Right forelimb (tissue), 1 donor: ENCODE measurements at places on chromosomes 7 and 10.

DNA sequence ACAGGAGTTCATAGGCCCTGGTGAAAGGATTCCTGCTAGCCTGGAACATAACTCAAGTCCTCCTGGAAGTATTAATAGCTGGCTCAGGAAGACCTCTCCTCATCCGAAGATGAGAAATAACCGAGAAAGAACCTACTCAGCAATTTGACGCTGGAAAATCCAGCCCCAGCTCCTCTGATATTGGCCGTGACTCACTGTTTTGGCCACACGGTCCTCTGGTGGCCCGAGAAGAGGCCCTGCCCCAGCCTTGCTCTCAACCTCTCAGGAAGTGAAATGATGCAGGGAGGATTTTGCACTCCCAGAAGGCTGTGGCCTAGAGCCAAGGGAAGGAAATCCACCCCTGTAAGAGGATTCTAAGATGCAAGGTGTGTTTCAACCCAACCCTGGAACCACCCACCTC, 121.6 kb downstream of the MTPAP start:
- no peak for DNase-seq

DNA sequence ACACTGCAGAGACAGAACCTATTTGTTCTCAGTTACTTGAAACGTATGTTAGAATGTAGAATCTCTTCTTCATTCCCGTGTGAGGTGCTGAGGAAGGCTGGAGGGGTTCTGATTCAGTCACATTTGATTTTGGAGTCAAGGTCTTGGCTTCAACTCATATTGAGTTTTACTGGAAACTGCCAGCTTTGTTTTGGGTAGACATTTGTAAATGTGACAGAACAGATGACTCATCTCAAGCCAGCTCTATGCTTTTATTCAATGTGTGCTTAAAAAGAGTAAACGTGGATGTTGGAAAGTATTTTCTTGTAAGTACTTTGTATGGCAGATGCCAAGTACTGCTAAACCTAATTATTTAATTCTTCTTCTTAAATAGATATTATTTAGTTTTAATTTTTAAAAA, 780.8 kb upstream of the C7orf33 start:
- no peak for DNase-seq

- DNase-seq, result no peak
Observed at GRCh38 chr10:129440247-129440646, 26.8 kb upstream of the MGMT start.

DNA sequence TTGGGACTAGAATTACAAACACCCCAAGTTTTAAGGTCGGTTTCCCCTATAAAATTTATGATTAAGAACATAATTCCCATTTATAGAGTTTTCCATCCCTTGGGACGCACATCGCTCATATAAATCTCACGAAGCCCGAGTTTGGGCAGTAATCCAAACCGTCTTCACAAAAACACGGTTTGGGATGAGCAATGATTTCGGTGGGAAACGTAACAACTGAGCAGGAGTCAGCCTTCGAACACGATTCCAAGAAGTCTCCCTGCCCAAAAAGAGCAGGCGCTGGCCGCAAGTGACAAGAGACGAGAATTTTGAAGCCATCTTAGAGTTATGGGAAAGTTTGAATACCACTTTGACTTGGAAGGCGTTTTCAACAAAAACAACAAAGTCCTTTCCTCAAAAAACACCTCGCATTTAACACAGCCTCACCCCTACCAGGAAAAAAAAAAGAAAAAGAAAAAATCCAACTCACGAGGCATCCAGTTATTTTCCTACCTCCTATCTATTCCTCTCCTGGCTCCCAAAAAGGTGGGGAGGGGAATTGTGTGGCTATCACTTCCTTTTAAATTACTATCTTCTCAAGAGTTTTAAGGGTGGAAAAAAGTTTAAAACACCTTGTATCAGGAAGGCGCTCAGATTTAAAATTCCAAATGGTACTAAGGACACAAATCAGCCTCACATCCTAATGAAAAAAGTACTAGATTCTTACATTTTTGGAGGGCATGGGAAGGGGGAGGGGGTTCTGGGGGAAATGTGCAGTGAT, 1.6 kb downstream of the SEPHS1 start:
- DNase-seq, result peak; percentile 73

GRCh38 chr7:69941077-69941651, 342.9 kb downstream of the AUTS2 start:
- DNase-seq, result no peak

DNA sequence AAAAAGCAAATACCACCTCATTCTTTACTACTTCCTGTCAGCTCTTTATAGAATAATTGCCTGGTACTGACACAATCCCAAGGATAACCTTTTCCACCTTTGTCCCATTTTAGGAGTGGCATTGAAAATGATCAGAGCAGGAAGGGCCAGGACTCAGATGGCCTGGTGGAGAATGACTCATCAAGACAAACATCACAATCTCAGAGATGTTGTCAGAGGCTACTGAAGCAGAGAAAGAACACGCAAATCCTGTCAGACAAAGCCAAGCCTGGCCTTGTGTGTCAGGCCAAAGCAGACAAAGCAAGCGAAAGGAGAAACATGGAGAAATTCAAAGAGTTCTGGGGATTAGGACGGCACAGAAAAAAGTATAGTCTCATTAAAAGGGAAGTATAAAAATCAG, 40.9 kb downstream of the NSUN6 start:
- DNase-seq, result no peak

DNA sequence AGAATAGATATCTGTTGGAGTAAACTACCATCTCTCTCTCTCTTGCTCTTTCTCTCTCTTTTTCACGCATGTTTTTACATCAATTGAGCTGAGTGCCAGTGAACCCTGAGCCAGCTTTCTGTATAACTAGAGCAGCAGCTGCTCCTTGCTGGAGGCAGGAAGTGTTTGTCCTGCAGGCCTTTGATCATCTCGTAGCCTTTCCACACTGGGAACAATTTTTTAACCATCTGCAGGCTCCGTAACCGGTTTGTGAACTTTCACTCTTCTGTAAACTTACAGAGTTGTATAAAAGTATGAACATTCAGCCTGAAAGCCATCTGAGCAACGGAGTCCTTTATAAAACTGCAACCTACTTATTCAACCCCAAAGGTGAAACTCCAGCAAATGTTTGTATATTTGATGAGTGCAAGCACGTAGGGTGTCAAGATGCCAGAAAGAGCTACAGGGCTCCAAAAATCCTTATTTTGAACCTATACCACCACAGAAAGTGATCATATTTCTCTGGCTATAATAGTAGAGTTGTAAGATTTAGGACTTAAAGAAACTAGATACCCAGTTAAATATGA, 162.8 kb upstream of the NFE2L3 start:
- no peak for DNase-seq

DNA sequence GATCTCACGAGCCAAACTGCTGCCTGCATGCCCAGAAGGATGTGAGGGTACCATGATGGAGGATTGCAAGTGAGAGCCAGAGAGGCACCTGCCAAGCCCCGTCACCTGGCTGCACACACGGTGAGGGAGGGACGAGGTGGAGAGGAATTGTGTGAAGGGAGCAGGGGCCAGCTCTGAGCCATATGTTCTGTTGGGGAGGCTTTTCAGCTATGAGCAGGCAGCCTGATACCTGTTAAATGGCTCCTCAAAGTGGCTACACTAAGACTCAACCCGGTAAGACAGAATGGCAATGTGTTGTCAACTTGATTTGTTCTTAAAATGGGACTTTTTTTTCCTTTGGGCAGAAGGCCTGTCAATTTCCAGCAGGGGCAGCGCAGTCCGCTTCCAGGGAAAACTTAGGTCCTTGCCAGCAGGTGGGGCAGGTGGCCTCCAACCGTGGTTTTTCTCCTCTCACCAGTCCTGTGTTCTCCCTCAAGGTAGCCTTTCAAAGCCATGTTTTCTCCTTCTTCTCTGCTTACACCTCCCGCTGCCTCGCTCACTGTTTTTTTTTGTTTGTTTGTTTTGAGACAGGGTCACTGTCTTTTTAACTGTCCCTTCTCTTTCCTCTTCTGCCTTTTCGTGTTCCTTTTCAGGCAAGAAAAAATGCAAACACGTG, 57.7 kb upstream of the ZNRF2 start:
- no peak for DNase-seq

DNA sequence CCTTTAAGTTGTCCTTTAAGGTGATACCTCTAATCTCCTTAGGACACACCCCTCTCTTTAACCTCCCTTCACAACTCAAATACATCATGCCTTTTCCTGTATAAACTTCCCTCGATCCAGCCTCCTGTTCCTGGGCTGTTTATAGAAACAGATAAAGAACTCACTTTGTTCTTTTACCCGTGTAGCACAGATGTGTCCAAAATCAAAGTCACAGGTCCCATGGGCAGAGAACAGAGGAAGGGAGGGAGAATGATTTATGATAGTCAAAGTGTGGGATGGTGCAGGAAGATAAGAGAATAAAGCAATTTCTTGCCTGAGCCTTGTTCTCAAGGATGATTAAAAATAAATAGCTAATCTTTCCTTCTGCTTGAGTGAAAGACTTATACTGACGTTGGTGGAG, 50.3 kb upstream of the CABCOCO1 start:
- DNase-seq, result no peak

DNA sequence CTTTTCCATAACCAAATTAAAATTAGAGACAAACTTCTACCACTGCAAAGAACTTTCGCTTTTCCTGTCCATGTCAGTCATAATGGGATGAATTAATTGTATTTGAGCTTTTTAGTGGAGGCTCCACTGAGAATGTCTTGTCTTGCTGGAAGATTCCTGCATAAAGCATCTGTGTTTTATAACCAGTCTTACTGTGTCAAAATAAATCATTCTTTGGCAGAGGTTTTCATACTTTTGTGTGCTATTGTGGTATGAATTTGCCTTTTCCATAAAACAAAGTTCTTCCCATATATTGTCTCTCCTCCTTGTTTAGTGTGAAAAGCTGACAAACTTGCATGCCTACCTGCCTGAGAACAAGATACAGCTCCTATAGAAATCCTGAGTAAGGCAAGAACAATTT, 124.8 kb upstream of the CCDC6 start:
- no peak for DNase-seq

DNA sequence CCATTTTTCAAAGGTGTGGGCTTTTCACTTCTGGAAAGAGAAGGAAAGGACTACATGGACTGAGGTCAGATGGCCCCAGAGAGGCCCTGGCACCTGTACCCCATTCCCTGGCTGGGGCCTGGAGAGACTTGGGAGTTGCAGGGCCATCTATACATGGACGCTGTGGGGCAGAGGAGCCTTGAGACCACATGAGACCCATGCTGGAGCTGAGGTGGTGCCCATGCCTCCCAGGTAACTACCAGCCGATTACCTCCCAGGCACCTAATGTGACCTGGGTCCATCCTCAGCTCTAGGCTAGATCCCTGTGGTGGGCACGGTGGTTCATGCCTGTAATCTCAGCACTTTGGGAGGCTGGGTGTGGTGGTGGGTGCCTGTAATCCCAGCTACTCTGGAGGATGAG, 81.3 kb downstream of the GPR26 start:
- DNase-seq, result no peak

- no peak for DNase-seq
Observed at GRCh38 chr10:71252220-71252619, 39.9 kb downstream of the UNC5B start.

DNA sequence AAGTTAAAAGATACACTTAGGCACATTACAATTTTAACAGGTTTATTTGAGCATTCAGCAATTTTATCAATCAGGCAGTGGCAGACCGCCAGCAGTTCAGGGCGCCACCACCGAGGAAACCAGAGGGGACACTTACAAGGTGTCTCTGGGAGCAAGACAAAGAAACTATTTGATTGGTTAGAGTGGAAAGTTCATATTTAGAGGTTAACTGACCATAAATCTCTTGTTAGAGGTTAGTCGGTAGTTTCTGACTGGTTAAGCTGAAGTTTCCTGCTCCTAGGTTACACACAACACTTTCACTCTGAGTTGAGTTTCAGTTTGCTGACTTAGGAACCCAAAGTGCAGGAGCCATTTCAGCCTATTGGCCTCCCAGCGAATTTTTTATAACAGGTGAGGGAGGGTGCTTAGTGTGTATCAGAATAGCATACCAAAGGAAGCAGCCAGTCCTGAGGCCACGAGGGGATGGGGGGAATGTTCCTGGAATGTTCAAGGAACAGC, 10.8 kb upstream of the PVRIG start:
- no peak for DNase-seq

GRCh38 chr7:72446131-72446530, 34.0 kb upstream of the CALN1 start:
- DNase-seq, result no peak

DNA sequence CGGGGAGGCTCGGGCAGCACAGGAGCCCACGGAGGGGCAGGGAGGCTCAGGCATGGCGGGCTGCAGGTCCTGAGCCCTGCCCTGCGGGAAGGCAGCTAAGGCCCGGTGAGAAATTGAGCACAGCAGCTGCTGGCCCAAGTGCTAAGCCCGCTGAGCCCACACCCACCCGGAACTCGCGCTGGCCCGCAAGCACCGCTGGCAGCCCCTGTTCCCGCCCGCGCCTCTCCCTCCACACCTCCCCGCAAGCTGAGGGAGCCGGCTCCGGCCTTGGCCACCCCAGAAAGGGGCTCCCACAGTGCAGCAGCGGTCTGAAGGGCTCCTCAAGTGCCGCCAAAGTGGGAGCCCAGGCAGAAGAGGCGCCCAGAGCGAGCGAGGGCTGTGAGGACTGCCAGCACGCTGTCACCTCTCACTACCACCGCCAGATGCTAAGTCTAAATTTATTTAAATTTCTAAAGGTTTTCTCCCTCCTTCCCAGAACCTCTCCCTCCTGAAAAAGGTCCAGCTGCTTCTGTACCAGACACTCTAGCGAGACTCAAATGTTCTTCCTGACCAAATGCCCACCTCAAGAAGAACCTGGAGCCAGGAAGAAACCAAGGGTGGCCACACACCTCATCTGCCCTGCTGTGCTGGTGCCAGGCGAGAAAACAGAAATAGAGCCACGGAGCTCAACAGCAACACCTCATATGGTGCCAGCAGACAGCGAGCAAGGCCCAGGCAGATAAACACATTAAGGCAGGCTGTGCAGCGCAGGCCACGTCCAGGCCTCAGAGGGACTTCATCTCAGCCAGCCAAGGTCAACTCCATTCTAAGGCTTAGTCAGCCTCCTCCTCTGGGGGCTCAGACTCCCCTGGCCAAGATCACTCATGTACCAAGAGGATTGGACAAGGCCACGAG, 47.0 kb downstream of the KCNMA1 start:
- DNase-seq, result no peak

DNA sequence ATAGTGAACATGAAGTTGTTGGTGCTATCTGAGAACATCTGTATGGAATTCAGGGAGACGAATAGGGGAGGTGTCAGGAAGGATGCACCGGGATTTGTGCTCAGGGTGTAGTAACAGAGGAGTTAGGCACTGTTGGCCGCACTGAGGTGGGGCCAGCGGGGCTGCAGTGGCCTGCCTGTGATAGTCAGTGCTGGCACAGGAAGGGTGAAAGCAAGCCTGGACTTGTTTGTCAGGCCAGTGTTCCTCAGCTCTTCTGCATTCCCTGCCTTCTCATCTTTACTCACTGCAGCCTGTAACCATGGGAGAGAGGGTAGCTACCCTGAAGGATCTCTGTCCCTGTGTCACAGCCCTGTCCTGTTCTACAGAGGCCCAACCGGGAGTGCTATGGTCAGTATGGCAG, 81.3 kb downstream of the SH2D4B start:
- no peak for DNase-seq
